ENCODE measurements at places on chromosomes 12 and 14.

- no peak for DNase-seq
Observed at GRCh38 chr12:105641749-105642148, 311.3 kb downstream of the C12orf75 start.

DNA sequence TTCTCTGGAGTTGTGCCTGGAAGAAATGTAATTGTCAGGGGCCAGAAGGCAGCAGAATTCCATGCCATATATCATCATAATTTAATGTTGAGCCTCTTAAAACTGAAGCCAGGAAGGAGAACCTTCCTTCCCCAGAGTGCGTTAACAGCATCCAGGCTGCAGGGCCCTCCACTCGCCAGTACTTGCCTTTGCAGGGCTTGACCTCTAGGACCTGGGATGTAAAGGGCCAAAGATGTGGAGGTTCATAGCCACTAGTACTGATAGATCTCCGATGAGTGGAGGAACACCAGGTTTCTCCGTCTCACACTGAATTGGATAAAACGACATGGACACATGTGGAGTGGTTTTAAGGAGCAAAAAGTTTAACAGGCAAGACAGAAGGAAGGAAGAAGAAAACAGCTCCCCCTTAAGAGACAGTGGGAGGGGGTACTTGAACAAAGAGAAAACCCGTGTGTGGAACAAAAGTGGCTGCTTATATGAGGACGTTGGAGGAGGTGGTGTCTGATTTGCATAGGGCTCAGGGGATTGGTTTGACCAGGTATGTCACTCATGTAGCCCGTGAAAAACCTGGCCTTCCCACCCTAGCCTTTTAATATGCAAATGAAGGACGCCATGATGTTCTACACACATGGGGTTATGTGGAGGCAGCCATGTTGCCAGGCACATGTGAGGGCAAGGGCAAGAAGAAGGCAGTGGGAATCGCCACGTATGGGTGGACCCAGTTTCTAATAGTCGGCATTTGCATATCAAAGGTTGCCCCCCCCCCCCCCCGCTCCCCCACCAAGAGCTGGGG lies 38.8 kb upstream of the WSCD2 start:
- DNase-seq = no peak

- no peak for DNase-seq
Observed at GRCh38 chr14:75230140-75230792, 48.4 kb upstream of the FOS start.

GRCh38 chr12:26953447-26953846 lies 15.2 kb downstream of the FGFR1OP2 start:
- DNase-seq = no peak

DNA sequence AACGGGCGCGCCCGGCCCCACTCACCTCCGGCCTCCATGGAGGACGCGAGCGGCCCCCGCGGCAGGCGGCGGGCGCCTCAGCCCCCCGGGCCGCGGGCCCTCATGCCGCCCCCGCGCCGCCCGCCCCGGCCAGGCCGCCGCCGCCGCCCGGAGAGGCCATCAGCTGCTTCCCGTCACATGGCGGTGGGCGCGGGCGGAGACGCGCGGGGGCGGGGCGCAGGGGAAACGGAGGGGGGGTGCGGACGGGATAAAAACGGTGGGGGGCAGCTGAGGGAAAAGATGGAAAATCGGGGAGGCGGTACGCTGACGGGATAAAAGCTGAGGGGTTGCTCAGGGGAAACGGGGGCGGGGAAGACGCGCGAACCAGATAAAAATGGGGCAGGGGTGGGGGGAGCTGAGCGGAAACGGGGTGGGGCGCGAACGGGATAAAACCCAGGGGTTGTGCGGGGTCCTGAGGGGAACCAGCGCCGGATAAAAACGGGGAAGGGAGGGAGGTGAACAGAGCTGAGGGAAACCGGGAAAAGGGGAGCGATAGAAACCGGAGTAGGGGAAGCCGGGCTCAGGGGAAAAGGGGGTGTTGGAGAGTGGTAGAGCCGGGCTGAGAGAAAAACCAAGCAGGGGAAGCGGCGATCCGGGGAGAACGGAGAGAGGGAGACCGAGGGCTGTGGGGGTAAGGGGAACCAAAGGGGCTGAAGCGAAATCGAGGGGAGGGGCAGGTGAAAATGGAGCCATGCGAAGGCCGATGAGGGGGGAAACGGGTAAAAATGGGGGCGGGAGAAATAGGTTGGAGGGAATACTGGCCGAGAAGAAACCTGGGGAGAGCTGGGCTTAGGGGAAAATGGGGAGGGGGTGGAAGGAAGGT lies at the start of gene WSB2:
WSB2 (minus strand) TSS at position 169 of the 862 bp plus-strand sequence; CDS start at position 38, 131 bp downstream.
- peak; percentile 68 for DNase-seq

Data from substantia nigra (tissue), 51 donors.